ENCODE measurements at places on chromosomes 12 and 14.

DNA sequence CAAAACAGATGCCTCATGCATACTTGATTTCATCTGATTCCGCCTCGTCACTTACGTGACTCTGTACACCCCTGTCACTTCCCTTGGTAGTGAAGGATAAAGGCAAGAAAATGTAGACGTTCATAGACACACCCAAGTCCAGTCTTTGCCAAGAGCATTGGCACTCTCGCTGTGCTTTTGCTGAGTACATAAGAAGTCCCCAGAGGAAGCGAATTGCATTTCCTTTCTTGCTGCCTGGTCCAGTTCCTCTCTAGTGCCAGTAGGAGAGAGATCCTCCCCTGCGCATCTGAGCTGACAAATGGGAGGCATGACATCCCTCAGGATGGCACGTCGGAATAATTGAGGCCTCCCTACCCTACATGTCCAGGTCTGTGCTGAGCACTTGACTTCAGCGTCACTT lies 21.3 kb upstream of the RIN3 start:
- no peak for DNase-seq

DNA sequence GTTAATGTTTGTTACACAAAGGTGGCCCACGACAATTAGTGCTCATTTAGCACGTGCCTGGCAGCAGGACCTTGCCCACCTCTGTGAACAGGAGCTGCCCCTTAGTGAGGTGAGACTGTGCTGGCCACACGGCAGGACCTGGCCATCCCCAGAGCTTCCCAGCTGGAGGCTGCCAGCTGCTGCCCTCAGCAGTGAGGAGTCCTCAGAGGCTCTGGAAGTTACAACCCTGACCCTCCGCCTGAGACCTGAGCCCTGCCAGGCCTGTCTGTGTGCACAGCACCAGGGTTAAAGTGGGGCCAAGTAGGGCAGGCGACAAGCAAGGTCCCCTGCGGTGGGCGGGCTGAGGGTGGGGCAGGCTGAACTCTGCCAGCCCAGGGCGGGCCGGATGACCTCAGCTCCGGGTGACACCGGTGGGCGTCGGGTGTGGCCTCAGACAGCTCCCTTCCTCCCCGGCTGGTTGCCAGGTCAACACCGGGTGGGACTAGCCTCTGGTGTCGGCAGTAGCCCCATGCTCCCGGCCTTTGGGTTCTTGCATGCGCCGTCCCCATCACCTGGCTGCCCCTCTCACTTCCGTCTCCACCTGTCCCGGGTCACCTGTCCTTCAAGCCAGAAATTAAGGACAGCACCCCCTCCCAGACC lies 9.2 kb upstream of the LBHD2 start:
- peak; percentile 42 for DNase-seq

GRCh38 chr12:26648584-26648983 lies 184.4 kb downstream of the ITPR2 start:
- DNase-seq: no peak

- peak; percentile 92 for DNase-seq
Measured at GRCh38 chr12:122078141-122079032, at the start of gene MLXIP. Gene MLXIP, plus strand, starts transcription at chr12:122078756. Its CDS starts 98 bp downstream, at chr12:122078854.

GRCh38 chr14:52988139-52988538 lies 37.3 kb upstream of the FERMT2 start:
- DNase-seq: no peak

GRCh38 chr14:76863724-76864407 lies 37.7 kb downstream of the LRRC74A start:
- DNase-seq: no peak

DNA sequence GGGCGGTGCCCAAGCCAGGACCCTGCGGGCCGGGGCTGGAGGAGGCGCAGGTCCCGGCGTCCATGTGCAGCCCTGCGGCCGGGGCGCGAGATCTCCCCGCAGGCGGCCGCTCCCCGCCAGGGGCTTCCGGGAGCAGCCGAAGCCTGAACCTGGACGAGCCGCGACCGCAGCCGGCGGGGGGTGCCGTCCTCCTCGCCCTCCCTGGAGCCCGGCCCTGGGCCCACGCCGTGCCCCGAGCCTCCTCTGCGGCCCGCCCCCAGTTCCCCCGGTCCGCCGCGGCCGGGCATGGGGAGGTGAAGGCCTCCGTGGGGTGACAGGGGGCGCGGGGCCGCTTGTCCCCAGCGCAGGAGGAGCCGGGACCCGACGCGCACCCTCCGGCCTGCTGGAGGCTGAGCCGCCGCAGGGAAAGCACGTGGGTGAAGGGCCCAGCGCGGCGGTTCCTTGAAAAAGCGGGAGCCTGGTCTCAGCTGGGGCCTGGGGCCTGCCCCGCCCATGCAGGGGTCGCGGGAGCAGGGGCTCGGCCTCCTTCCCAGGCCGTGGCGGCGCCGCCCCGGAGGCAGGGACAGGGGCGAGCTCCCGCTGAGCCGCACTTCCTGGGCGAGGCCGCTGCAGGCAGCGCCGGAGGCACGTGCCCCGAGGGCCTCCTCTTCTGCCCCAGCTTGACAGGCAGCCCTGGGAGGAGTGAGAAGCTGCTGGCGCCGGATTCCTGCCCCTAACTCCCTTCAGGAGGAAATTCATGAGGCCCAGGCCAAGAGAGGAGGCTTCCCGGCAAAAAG lies 55.6 kb upstream of the PPP2R5C start:
- peak; percentile 81 for DNase-seq
